Melanocyte of skin (primary cell): ENCODE measurements at places on chromosomes 12 and 14. TPM values are rescaled to one million over a fixed set of nuclear protein-coding genes. Genes with fewer than 3 reads are reported as not detected.

The ADIPOR2 gene
- total RNA-seq: 58.9 and 66.5 TPM in 2 replicates

The FOXN4 gene
- total RNA-seq: under 0.01 TPM in 1 of 2 replicates, not detected in the other

The ANKRD33 gene
- total RNA-seq: not detected in 2 replicates

The DTX1 gene
- total RNA-seq: under 0.01 and 0.15 TPM in 2 replicates

The COQ5 gene
- 18.3 and 25.9 TPM in 2 replicates for total RNA-seq

The FGF23 gene
- total RNA-seq: not detected in 2 replicates

The SRRM4 gene
- under 0.01 TPM in 1 of 2 replicates, not detected in the other for total RNA-seq

The MYH6 gene
- total RNA-seq: not detected in 2 replicates

The RNASE2 gene
- total RNA-seq: not detected in 2 replicates

The CCT2 gene
- 222 and 281 TPM in 2 replicates for total RNA-seq

The TMPRSS12 gene
- total RNA-seq: not detected in 2 replicates

The CDKL1 gene
- total RNA-seq: 6.2 and 6.9 TPM in 2 replicates

The CELA1 gene
- total RNA-seq: not detected in 2 replicates

The P2RX2 gene
- not detected in 2 replicates for total RNA-seq

The SLC39A5 gene
- total RNA-seq: not detected in 2 replicates

The NRXN3 gene
- 1.00 and 4.0 TPM in 2 replicates for total RNA-seq

The INHBE gene
- total RNA-seq: not detected in 2 replicates

The LBHD2 gene
- not detected in 2 replicates for total RNA-seq

The CLEC6A gene
- not detected in 2 replicates for total RNA-seq

The PKP2 gene
- not detected in 2 replicates for total RNA-seq

The STAC3 gene
- 0.33 TPM in 1 of 2 replicates, not detected in the other for total RNA-seq

The ARL1 gene
- total RNA-seq: 39.9 and 64.7 TPM in 2 replicates

The C14orf39 gene
- under 0.01 TPM in 1 of 2 replicates, not detected in the other for total RNA-seq

The MAP3K9 gene
- 1.1 and 1.7 TPM in 2 replicates for total RNA-seq

The KLHL33 gene
- total RNA-seq: under 0.01 and 0.15 TPM in 2 replicates

The PROX2 gene
- total RNA-seq: not detected in 2 replicates

The KRT8 gene
- 0.33 and 0.62 TPM in 2 replicates for total RNA-seq

The PAPLN gene
- 3.7 and 4.9 TPM in 2 replicates for total RNA-seq

The FAM90A1 gene
- not detected in 2 replicates for total RNA-seq

The LRFN5 gene
- total RNA-seq: 0.33 and 0.46 TPM in 2 replicates

The KIF21A gene
- 11.7 and 16.4 TPM in 2 replicates for total RNA-seq

The SNW1 gene
- 59.2 and 90.5 TPM in 2 replicates for total RNA-seq

The MSRB3 gene
- 6.5 and 23.3 TPM in 2 replicates for total RNA-seq

The RTL1 gene
- total RNA-seq: not detected in 2 replicates

The LIN7A gene
- total RNA-seq: under 0.01 TPM in 1 of 2 replicates, not detected in the other

The KRT78 gene
- total RNA-seq: not detected in 2 replicates

The CMA1 gene
- total RNA-seq: not detected in 2 replicates

The EIF2S3B gene
- total RNA-seq: 0.69 and 2.9 TPM in 2 replicates

The RAD9B gene
- total RNA-seq: 0.34 and 0.36 TPM in 2 replicates

The VSIG10 gene
- total RNA-seq: 24.5 and 24.6 TPM in 2 replicates

The LALBA gene
- total RNA-seq: not detected in 2 replicates

The SERPINA9 gene
- not detected in 2 replicates for total RNA-seq

The FGF6 gene
- total RNA-seq: not detected in 2 replicates

The COPS7A gene
- 98.4 and 119 TPM in 2 replicates for total RNA-seq

The CCDC38 gene
- total RNA-seq: under 0.01 TPM in 1 of 2 replicates, not detected in the other

The ZDHHC17 gene
- total RNA-seq: 55.4 and 58.3 TPM in 2 replicates

The SRGAP1 gene
- 6.7 and 8.2 TPM in 2 replicates for total RNA-seq

The SCN8A gene
- total RNA-seq: 4.1 and 8.7 TPM in 2 replicates

The GUCY2C gene
- total RNA-seq: not detected in 2 replicates

The TMTC1 gene
- 21.0 and 39.3 TPM in 2 replicates for total RNA-seq

The CLEC9A gene
- not detected in 2 replicates for total RNA-seq

The SDR9C7 gene
- not detected in 2 replicates for total RNA-seq

The PXMP2 gene
- 8.6 and 12.0 TPM in 2 replicates for total RNA-seq

The PTPRO gene
- not detected in 2 replicates for total RNA-seq
